Left forelimb (tissue), 1 donor: ENCODE measurements at places on chromosomes 7 and 10.
A peak's percentile ranks its signal among the peaks of the same experiment; 100 is the strongest.

DNA sequence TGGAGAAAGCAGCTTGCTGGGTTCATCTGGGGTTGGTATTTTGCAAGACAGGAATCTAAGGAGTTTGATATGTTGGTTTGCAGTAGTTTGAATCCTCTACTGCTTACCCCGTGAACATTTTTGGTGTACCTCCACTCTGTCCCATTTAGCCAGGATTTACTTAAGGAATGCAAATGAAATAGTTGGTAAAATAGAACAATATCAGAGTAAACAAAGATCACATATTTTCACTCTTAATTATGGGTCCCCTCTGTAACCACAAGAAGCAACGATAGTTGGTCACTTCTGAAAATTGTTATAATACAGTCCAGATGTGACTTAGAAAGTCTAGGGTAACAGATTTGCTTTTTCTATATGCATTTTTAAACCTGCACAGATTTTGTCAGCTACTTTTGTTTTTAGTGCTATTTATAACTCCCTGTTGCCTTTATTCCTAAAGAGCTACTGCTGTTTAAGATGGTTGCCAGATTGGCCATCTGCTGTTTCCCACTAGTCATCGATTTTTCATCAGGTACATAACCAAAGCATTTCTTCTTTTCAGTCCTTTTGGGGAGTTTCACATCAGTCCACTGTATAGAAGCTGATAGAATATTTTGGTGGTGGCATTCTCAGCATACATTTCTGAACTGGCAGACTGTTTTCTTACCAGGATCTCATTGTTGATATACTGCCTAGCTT, 37.6 kb downstream of the MAPK8 start:
- no peak for DNase-seq

DNA sequence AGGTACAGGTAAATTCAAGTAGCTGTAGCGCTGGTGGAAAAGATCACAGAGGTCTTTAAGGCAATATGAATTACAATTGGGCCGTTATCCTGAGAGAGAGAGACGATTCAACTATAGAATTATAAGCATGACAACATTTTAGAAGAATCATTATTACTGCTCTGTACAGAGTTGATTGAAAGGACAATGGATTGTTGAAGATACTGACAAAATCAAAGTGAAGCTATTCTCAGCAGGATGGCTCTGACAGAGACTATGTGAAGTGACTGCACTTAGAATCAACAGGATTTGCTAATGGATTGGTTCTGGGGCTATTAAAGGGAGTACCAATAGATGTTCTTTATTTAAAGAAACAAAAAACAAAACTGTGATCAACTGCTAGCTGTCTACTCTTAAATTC, 634.8 kb upstream of the GRM3 start:
- no peak for DNase-seq

DNA sequence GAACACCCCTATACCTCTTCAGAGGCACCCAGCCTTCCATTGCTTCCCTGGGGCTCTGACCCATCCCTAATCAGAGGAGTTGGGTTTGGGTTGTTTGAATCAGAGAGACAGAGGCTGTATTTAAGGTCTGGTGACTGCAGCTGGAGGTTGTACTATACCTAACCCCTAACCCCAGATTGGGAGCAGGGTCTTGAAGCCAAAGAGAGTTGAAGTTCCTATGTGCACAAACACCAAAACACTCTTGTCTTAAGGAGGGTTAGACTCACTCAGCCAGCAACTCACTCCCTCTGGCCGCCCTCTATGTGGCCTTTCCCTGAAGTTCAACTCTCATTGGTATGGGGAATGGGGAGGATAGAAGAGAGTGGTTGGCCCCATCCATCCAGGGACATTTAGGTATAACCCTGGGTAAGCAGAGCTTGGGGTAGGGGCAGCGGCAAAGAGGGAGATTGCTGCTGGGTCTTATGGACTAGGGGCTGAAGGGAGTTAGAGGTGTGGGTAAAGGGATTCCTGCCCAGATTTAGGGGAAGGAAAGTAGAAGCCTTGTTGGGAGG, 80.0 kb downstream of the PAX2 start:
- DNase-seq: no peak

GRCh38 chr7:155756322-155756721, 55.9 kb downstream of the SHH start:
- DNase-seq: no peak

GRCh38 chr10:119268428-119268827, 61.1 kb downstream of the GRK5 start:
- DNase-seq: no peak

DNA sequence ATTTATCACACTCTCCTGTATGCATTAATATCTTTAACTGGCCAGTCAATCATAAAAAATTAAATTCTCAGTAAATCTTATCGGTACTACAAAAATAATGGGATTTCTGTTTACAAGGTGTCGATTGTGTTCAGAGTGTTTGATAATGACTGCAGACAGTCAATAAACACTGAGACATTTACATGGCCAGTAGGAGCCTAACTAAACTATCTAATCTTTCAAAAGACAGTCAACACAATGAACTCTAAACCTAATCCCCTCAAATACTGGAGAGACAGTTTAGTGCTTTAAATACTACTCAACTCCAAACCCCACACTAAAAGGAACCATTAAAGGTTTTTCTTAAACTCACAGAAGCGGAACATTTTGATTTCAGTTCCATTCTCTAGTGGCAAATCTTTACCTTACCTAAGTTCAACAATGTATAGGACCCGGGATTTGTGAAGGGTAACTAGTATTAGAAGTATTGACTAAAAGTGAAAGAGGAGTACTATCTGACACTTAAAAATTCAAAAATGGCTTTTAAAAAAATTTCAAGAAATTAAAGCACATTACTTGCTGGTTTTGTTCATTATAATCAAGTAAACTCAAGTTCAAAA, 37.3 kb upstream of the EXOC6 start:
- no peak for DNase-seq

GRCh38 chr10:11208908-11209829, 191.5 kb downstream of the CELF2 start:
- no peak for DNase-seq

DNA sequence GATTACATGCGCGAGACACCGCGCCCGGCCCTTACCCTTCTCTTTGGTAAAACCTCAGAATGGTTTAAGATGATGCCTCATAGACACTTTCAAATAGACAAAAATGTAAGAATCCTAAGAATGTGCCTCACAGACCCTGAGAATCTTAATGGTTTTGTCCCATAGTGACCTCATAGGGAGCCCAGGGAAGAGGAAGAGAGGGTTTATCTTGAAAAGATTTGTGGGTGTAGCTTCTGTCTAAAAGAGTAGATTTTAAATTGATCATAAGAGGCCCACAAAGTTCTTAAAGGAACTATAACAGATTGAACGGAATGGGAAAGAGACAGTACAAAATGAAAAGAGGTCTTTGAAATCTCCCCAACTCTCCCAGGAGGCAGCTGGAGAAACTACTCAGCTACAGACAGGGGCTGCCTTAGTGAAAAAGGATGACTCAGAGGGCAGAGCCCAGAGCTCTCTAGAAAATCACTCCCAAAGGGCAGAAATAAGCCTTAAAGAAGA, 220.6 kb downstream of the ADRA2A start:
- DNase-seq: no peak

DNA sequence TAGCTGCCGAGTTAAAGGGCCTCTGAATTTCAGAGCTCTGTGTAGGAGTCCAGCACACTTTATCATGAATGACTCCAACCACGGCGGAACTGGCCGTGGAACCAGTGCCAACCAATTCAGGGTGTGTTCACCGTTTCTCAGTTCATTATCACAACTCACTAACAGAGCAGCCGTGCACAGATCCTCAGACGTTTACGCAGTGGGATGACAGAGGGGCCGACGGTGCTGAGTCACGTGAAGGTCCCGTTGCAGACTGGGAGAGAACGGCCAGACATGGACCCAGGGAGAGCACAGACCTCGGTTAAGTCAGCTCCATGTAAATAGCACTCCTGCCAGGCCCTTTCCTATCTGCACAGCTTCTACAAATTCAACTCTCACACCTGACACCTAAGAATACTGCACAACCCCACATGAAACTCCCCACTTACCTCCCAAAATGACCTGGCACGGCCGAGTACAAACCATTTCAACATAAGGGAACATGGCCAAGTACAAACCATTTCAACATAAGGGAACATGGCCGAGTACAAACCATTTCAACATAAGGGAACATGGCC, 95.5 kb downstream of the DIP2C start:
- DNase-seq: no peak

- DNase-seq: no peak
Observed at GRCh38 chr7:85522070-85522469, 335.2 kb upstream of the SEMA3D start.

GRCh38 chr7:13189668-13190067, 502.2 kb downstream of the ARL4A start:
- DNase-seq: no peak

DNA sequence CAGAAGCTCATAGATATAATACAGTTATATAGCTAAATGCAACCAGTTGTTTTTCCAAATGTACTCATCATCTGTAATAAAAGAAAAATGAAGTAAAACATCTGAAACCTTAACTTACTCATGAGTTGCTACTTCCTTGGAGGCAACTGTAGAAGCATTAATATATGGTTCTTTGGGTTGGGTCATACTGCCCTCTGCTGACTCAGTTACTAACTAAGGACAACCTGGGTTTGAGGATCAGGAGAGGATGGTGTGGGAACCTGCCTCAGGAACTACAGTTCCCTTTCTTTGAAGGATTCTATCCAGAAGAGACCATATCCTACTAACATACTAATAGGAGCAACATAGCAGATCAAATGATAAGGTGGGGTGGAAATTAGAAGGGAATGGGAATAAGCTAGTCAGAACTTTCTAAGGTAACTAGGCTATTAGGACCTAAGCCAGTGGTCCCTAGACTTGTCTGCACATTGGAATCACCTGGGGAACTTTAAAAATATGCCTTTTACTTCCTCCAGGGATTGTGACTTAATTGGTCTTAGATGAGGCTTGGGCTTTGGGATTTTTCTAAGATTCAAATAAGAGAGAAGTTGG, 20.7 kb downstream of the COX15 start:
- no peak for DNase-seq

GRCh38 chr10:108608860-108609259, 1314.5 kb downstream of the XPNPEP1 start:
- DNase-seq: no peak

DNA sequence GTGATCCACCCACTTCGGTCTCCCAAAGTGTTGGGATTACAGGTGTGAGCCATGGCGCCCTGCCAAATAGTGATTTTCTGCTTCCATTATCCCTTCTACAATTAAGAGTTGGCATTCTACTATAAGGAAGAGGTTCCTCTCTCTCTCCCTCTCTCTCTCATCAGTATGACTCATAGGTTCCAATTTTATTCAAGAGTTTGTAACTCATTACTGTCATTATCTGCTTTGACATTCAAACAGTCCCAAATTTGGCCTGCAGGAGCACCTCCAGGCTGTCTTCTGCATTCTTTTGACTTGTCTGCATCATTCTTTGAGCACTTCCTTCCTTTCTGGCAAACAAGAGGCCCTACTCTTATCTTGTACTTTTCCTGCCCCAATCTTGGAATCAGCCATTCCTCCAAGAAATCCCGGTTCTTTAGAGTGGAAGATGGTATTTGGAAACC, 33.2 kb upstream of the CALU start:
- DNase-seq: no peak

DNA sequence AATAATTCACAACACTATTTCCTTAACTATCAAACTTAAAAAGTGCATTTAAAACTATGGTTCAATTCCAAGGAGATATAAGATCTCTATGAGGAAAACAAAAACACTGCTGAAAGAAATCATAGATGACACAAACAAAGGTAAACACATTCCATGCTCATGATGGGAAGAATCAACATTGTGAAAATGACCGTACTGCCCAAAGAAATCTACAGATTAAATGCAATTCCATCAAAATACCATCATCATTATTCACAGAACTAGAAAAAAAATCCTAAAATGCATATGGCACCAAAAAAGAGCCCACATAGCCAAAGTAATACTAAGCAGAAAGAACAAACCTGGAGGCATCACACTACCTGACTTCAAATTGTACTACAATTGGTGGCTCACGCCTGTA, 159.9 kb upstream of the EEPD1 start:
- no peak for DNase-seq

GRCh38 chr7:47089461-47089860, 492.4 kb downstream of the TNS3 start:
- DNase-seq: no peak

GRCh38 chr7:134789967-134790685, 10.7 kb downstream of the CALD1 start:
- no peak for DNase-seq

DNA sequence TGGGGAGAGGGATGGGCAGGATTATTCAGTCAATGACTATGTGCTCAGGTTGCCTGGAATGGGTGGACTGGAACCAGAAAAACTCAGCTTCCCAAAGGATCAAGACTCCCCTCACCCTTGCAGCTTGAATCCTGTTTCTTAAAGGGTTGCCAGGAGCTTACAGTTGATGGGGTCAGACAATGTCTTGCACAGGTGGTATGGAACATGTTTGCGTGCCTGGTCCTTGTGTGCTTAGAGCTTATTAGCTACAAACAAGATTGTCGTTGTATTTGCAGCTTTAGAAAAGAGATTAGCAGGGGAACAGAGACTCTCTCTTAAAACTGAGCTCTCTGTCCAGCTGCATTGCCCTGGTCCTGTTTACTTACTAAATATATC, 56.9 kb downstream of the PRR15 start:
- no peak for DNase-seq

DNA sequence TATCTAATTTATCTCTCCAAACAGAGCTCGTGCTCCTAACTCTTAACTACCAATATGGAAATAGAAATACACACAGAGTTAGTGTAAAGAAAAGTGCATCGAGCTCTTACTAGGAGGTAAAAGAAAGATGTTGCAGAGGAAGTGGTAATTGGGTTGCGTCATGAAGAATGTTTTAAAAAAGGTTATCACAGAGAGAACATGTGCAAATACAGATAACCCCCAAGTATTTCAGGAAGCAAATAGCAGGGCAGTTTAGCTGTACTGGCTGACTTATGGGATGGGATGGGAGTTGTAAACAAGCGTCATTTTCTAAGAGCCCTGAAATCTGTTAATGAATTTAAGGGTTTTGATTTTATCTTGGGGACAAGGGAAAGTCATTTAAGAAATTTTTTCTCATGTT, 153.9 kb downstream of the AGMO start:
- DNase-seq: no peak

DNA sequence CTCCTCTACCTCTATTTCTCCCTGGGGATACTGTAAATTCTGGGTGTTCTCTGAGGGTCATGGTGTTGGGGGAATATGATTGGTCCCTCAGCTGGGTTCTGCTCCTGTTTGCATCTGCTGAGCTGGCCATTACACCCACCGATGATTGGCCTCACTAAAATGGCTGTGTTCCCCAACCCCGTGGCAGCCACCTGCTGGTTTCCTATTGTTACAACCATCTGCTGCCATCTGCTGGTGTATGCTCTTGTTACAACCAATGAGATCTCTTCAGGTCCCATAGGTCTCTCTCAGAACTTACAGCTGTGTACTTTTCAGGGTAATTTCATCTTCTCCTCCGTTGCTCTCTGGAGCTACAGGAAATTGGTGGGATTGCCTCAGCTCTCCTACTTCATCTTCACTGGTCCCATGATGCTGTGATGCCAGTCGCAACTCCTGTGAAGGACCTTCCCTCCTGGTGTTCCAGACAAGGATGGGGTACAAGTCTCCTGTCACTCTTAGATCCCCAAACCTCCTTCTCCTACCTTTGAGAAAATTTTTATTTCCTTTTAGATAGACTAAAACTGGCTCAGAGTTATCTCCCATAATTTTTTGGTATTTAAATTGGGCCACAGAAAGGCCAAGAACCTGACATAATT, 303.5 kb upstream of the SMIM30 start:
- peak; percentile 72 for DNase-seq
